ENCODE measurements at places on chromosomes 3 and 15.

- DNase-seq: no peak
Measured at GRCh38 chr3:100703865-100704264, 5.4 kb upstream of the TFG start.

GRCh38 chr3:31622636-31623288 lies 90.0 kb downstream of the STT3B start:
- DNase-seq: no peak

DNA sequence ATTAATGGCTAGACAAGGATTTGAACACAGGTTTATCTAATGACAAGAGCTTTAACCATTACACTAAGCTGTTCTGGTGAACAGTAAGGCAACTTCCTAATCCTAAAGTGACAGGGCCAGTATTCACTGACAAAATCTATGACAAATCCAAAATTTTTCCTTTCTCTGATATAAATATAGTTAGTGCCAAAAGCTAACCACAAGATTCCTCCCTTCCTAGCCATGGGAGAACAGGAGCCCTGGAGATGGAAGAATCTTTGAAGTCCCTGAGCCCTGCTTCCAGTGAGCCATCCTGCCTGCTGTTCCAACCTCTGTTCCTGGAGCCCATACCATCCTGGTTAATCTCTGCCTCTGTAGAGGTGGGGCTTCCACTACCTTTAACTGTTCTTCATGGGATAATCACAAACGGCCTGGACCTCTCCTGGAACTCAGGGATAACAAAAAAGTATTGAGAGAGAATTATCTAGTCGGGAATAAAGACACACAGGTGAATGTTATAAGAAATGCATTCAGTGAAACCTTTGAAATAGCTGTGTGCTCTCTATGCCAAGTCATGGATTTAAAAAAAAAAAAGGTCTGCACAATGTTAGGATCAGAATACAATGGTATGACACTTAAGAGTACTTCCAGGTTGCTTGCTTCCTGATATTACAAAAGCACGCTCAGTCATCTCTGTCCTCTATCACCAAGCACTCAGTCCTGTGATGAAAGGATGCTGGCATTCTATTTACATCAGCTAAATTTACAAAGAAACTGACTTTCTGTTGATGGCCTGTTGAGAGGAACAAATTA lies 235.8 kb downstream of the SUCLG2 start:
- DNase-seq: no peak

- DNase-seq: no peak
Measured at GRCh38 chr3:101017017-101017416, 23.8 kb upstream of the ABI3BP start.

DNA sequence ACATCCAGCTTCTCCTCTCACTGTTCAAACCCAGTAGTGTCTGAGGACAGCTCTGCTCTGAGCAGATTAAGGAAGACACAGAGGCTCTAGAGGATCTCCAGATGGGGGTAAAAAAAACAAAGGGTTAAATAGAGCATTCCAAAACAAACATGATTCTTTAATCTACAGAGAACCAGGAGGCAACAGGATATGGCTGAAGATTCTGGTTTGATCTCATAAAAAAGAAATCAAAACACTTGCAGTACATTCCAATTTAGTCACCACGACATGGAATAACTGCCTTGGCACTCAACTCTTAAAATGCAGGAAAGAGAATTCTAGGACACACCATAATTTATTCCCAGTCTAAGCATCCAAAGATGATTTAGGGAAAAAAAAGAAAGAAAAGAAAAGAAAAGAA lies 32.0 kb downstream of the TM4SF4 start:
- DNase-seq: no peak

- DNase-seq: no peak
Measured at GRCh38 chr3:49199900-49200281, 28.5 kb downstream of the KLHDC8B start.

DNA sequence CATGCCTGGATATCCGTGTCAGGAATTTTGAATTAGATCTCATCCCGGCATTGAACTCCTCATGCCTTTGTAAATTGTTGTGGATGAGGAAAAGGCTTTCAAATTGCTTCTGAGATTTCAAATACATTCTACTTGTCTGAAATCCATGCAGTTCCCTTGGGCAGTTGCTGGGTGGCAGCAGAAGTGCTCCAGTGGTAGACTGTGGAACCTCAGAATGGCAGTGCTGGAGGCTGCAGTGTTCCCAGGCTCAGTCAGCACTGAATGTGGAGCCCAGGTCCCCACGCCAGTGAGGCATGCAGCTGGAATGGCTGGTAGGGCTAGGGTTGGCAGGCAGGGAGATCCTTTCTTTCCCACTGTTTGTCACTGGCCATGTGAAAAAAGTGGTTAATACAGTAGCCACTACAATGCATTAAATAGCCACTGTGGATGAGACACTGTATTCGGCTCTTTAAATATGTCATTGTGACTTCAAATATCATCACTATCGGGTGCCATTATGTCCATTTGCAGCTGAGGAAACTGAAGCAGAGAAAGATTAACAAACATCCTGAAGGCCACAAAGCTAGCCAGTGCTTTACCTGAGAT lies 98.6 kb downstream of the TPRG1 start:
- peak; percentile 90 for DNase-seq

DNA sequence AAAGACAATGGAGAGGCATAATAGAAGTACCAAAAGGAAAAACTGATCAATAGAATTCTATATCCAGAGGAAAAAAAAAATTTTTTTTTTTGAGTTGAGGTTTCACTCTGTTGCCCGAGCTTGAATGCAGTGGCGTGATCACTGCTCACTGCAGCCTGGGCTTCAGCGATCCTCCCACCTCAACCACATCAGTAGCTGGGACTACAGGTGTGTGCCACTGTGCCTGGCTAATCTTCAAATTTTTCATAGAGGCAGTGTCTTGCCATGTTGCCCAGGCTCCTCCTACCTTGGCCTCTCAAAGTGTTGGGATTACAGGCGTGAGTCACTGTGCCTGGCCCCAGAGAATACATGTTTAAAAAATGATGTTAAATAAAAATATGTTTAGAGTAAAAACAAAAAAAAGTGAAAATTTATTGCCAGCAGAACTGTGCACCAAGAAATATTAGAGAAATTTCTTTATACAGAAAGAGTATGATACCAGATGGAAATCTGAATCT lies 154.3 kb upstream of the ZBTB20 start:
- no peak for DNase-seq

DNA sequence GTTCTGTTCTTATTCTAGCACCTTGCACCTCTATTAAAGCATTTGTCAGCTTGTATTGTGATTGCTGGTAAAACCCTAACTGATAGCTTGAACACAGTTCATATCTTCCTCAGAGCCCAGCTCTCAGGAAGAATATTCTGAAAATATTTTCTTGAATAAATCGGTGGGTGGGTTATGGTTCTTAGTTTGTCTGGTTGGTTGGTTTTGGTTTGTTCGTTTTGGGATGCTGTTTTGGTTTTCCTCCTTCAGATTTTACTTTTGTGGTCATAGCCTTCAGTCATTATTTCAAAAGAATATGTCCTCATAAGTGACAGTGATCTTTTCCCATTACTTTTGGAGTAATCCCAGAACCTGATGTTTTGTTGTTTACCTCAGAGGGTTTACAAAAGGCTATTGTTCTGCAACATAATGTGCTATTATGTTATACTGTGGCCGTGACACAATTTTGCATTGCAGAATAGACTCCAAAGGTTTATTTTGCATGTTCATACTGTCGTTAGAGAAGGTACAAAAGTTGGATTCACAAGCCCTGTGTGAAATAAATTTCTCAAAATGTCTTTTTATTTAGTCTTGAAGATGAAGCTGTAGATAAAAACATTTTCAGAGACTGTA lies 2.7 kb upstream of the TMEM87A start:
- no peak for DNase-seq

DNA sequence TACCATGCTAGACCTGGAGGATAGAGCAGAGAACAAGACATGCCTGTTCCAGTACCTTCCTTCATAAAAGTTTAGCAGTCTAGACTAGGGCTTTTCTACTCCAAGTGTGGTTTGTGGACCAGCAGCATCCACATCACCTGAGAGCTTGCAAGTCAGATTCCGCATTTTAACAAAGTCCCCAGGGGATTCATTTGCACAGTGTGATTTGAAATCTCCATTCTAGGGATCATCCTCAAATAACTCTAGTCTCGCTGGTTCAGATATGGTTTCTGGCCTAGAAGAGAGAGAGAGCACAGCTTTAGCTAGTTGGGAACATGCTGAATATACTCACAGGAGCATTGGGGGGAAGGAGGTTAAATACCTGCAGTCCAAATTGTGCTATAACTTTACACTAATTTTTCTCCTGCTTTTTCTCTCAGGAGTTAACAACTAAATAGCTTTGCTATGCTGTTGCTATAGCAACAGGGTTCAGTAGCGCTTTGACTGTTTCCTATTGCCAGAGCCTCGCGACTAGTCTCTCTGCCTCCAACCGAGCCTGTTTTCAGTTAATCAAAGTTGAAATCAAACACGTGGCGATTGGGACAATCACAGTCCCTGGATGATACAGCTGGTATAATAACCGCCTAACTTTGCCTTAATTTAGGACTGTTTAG lies 64.0 kb upstream of the RASGRF1 start:
- DNase-seq: peak; percentile 72

- no peak for DNase-seq
Measured at GRCh38 chr15:58039079-58040035, 26.2 kb downstream of the ALDH1A2 start.

DNA sequence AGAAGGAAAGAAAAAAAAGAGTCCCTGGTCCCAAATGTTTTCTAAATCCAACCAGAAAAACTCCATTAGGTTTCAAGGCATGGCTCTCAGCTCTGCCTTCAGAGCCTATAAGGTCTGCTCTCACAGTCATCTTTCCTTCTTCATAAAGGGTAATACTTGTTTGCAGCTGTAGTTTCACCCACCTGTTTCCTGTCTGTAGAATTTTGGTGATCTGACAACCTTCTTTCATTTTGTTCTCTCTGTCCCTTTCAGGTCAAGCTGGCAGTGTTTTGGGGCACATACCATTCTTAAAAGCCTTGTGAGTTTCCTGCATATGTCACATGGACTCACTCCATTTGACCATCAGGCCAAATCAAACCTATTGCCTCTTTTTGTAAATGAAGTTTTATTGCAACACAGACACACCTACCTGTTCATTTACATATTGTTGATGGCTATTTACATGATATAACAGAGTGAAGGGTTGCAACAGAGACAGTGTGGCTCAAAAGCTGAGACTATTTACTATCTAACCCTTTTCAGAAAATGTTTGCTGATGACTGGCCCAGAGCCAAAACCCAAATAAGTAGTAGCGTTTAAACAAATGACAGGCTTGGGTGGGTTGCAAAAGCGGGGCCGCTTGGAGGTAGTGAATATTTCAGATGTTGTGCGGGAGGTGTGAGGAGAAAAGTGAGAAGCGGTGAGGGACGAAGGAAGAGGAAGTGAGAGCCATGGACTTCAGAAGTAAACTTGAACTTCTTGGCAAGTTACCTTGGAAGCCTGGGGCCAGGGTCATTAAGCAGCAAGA lies 292.7 kb upstream of the PROK2 start:
- no peak for DNase-seq

GRCh38 chr3:49906073-49906743 lies 2.5 kb upstream of the MST1R start:
- DNase-seq: peak; percentile 68

DNA sequence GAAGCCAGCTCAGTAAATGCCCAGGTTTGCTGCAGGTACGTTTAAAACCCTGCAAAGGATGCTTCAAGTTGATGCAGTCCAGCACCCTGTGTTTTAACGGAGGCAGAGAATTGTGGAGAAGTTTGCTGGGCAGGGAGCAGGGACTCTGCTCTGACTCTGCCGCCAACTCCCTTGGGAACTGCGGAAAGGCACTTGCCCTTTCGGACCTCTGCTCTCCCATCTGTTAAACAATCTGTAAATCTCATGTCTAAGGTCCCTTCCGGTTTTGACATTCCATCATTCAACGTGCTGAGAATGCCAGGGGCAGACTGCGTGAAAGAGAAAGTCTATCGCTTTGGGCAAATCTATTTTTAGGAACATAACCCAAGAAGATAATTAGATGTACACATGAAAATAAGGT lies 184.5 kb downstream of the OPA1 start:
- DNase-seq: no peak

DNA sequence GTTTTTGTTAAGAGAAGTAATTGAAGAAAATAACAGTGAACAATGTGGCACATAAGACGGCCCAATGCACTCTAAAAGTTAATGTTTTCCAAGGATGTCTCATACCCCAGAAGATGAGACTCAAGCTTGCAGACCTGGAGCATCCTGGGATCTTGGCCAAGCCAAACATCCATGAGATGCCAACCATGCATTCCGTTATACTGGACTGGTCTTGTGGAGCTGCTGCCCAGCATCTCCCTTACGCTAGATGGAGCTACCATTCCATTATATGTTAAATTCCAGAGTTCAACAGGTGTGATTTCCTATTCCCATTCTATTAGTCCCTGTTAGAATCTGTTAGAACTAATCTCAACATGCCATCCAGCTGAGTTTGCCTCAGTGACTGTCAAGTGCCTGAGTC lies 181.8 kb downstream of the PDCD6IP start:
- DNase-seq: peak; percentile 55

GRCh38 chr3:110314512-110315114 lies 757.0 kb upstream of the NECTIN3 start:
- DNase-seq: peak; percentile 82

DNA sequence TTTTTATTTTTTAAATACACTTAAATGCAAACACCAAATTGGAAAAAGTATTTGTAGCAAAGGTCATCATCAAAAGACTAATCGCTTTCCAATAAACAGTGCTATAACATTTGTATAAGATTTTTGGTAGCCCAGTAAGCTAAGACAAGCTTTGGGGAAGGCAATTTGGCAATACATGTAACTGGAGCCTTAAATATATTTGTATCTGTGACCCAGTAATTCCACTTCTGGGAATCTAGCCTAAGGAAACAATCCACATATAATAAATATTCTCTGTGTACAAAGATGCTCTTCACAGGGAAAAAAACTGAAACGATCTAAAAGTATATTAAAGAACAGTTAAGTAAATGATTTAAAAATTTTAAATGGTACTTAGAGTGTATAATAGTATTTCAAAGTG lies 65.5 kb upstream of the TJP1 start:
- no peak for DNase-seq

- DNase-seq: peak; percentile 37
Measured at GRCh38 chr3:81581966-81582599, 179.4 kb downstream of the GBE1 start.

DNA sequence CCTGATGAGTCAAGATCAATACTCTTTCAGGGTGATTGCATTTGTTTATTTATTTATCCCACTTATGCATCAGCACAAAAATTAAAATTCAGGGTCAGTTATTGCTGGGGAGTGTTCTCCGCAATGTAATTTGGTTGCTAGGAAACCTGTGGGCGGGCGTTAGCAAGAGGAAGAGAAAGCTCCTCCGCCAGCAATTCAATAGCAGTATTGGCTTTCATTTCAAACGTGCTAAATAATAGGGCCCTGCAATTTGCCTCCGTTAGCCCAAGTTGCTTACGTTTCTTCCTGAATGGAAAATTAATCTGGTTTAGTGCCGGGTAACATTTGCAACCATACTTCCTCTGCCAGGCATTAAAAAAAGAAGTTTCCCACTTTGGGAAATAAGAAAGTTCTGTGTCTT lies 35.5 kb upstream of the PLCL2 start:
- peak; percentile 41 for DNase-seq

GRCh38 chr3:15199493-15200105 lies 6.4 kb upstream of the CAPN7 start:
- no peak for DNase-seq

Measured in mesendoderm (in vitro differentiated cells).